ENCODE measurements at places on chromosomes 2 and 18.

- DNase-seq, result no peak
Observed at GRCh38 chr2:120204022-120204405, 19.2 kb downstream of the TMEM185B start.

DNA sequence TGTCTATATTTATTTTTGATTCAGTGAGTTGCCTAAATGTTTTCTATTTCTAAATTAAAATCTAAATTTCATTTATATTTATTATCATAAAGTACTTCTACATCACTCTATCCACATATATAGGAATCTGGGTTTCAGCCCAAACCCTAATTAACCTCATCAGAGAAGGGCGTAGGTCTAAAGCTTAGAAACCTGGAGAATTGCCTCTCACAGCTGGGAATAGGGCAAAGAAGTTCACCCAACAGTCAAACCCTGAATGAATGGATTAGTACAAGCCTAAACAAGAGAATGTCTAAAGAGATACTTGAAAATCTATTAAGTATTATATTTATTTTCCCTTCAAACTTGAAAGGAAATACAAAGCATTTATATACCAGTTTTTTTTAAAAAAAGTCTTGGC is 26.2 kb downstream of the TFPI start:
- no peak for DNase-seq

- DNase-seq, result no peak
Observed at GRCh38 chr2:43345391-43345813, 119.0 kb upstream of the ZFP36L2 start.

DNA sequence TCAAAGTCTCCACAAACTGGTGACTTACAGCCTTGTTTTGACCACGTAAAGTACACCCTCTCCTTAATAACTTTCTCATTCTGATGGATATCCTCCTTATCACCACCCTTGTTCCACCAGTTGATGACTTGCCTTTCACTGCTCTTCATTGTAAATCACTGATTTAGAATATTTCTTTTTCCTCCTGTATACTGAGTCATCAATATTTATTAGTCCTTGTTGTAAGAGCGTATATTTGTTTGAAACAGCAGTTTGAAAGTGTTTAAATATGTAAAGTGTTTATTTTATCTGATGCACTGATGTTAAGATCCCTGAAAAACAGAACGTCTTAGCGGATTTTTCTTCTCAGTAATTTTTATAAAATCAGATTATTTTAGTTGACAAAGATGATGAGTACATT is 34.2 kb upstream of the DYSF start:
- no peak for DNase-seq

DNA sequence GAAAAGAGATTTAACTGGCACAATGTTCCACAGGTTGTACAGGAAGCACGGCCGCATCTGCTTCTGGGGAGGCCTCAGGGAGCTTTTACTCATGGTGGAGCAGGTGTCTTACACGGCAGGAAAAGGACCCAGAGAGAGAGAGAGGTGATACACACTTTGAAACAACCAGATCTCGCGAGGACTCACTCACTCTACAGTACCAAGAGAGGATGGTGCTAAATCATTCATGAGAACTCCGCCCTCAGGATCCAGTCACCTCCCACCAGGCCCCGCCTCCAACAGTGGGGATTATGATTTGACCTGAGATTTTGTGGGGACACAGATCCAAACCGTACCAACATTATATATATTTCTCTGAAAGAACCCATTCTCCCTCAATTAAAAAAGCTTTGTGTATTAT is 79.7 kb upstream of the DOCK10 start:
- DNase-seq, result no peak

GRCh38 chr2:113966171-113966570 is 76.3 kb downstream of the ACTR3 start:
- DNase-seq, result no peak

GRCh38 chr18:9437021-9437437 is 38.3 kb upstream of the RALBP1 start:
- DNase-seq, result no peak

DNA sequence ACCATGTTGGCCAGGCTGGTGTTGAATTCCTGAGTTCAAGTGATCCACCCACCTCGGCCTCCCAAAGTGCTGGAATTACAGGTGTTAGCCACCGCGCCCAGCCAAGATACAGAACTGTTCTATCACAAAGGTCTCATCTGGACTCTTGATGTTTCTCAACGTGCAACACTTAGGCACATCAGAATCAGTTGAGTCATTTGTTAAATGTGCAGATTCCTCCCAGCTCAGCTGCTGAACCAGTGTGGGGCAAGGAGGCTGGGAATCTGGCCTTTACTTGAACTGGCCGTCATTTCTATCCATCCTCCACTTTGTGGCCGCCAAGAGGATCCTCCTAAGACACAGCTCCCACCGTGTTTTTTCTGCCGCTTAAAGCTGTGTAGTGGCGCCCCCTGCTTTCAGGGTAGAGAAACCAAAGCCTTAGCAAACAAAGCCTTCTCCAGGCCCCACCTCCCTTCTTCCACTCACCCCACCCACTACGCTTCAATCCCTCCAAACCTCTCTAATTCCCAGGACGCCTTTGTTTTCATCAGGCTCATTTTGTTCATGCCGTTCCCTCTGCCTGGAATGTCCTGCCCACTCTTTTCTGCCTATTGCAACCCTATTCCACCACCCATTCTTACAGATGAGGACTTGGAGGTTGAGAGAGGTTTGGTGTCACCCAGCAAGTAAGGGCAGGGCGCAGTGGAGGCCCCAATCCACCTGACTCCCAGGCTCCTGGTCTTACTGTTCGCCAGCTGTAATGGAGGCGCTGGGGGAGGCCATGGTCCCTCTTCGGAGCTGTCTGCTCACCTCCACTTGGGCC is 776 bp upstream of the SPEG start:
- DNase-seq, result no peak

- no peak for DNase-seq
Observed at GRCh38 chr18:22056950-22057349, 112.4 kb upstream of the GATA6 start.

DNA sequence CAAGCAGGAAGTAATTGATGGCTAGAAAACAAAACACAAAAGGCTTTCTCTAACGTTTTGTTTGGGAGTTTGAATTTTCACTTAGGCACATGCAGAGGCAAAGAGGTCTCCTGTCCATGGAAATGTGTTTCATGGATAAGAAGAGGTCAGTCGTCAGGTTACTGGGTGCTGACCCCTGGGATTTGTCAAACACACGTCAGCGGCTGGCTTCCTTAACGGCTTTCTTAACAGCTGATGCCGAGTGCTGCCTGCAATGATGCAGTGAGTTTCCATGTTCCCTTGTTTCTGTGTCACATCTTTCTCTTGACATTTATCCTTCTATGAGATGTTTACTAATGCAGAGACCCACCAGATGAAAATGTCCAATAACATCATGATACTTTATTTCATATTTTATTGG is 31.7 kb downstream of the GPR39 start:
- no peak for DNase-seq

DNA sequence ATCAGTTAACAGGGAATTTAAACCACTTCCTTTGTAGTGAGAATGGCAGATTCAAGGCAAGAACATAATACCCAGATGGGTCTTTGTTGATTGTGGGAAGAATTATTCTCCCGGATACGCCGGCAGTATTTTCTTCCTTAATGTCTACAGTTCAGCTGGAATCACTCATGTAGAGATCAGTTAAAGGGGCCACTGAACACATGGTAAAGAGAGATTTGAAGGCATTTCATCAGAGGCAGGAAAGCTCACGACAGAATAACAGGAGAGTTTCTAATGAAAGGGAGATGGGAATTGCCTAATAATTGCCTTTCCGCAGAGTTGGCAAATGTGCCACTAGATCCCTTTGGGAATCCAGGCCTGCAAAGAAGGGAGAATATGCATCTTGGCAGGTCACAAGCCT is 327.7 kb upstream of the ZNF804A start:
- no peak for DNase-seq
